ENCODE measurements at places on chromosomes 11 and 22.

DNA sequence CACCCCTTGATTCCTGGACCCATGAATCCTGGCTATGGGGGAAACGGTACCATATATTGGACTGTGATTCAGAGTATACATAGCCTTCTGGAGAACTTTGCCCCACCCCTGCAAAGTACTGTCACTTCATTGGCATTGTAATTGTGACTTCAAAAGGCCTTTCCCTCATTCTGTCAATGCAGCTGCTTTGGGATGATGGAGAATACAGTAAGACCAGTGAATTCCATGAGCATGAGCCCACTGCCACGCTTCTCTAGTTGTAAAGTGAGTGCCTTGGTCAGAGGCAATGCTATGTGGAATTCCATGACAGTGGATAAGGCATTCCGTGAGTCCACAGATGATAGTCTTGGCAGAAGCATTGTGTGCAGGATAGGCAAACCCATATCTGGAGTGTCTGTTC lies 25.7 kb upstream of the MSANTD2 start:
- no peak for DNase-seq

GRCh38 chr11:46599340-46600193 lies 5.7 kb upstream of the AMBRA1 start:
- no peak for DNase-seq

GRCh38 chr11:76559346-76559745 lies 111.2 kb downstream of the LRRC32 start:
- no peak for DNase-seq

GRCh38 chr22:48071828-48072227 lies 1309.4 kb downstream of the TBC1D22A start:
- DNase-seq, result no peak

DNA sequence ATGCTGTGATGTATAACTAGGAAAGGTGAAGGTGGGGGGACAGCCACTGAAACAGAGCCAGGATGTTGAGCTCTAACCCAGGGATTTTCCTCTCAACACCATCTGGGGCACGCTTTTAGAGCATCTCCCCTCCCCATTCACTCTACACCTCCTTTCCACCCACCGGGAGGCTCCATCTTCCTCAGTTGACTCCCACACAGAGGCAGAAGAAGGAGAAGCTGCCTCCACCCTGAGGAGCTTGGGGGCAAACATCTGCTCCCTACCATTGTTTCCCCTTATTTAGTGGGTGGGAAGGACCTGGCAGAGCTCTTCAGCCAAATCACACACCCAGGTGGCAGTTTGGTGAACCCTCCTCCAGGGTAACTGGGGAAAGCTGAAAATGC lies 50.0 kb upstream of the ADA2 start:
- DNase-seq, result no peak

DNA sequence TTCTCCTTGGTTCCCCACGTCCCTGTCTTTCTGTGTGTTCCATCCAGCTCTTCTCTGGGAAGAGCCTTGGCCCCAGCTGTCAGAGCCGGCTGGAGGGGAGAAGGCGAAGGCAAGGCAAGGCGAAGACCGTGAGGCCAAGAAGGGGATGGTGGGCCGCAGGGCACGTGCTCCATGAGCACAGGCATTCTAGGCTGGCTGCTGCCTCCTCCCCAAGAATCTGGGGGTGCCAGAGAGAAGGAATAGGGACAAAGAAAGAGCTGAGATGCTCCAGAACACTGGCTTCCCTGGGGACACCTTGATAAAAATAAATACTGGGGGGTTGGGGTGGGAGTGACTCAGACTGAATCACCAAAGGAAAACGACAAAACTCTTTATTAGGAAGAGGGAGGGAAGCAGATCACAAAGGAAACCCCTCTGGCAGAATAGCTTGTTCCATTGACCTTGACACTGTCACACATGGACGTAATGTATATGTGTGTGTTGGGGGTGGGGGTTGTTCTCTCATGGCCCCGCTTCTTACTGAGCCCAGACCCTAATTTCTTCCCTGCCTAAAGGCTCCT lies 52.5 kb downstream of the NECTIN1 start:
- DNase-seq, result no peak

DNA sequence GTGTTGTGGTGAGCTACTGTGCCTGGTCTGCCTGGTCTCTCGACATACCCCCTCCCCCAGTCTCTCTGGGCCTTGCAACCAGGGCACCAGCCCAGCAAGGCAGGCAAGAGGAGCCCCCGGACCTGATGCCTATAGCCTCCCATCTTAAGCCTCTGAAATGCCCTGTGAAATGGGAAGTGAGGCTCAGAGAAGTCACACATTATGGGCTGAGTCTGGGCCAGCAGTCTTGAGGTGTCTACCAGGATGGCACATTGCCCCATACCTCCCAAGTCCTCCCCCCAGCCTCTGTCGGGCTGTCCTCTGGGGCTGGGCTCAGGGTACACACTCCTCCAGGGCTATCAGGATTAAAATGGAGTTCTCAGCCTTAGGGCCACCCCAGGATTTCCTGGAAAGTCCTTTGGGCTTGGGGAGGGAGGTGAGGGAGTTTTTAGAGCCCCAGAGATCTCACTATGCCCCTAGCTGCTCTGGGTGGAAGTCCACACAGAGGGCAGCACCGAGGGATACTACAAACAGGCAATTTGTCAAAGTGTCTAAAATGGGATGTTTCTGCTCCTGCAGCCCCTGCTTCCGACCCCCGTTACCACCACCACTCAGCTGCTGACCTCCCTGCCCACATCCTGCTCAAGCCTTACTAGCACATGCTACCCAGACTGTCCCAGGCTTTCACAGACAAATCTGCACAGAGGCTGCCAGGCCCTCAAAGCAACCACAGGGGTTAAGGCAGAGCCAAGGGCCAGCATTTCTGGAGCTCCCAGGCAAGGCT lies 3.1 kb upstream of the SH3BP1 start:
- no peak for DNase-seq

DNA sequence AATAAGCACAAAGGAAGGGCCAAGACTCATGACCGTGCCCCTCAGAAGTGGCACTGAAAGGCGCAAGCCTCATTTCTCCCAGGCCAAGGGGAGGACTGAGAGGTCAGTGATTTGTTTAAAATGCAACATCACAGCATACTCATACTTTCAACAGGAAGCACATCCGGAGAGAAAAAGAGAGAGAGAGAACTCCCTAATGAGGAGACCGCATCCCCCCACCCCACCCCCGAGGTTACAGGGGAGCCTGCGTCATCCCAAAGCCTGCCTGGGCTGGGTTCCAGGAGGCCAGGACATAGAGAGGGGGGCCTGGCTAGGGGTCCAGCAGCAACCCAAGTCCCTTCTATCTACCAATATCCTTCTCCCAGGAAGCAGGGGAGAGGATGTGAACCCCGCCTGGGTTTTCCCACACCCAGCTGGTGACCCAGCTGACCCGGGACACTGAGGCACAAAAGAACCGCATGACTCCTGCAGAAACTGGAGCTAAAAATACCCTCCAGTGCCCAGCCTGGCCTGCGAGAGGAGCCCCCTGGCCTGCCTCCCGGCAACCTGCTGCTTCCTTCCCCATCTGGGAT lies 3.8 kb downstream of the CSNK1E start:
- no peak for DNase-seq

GRCh38 chr22:20107471-20107901 lies 8.4 kb upstream of the RANBP1 start:
- no peak for DNase-seq

DNA sequence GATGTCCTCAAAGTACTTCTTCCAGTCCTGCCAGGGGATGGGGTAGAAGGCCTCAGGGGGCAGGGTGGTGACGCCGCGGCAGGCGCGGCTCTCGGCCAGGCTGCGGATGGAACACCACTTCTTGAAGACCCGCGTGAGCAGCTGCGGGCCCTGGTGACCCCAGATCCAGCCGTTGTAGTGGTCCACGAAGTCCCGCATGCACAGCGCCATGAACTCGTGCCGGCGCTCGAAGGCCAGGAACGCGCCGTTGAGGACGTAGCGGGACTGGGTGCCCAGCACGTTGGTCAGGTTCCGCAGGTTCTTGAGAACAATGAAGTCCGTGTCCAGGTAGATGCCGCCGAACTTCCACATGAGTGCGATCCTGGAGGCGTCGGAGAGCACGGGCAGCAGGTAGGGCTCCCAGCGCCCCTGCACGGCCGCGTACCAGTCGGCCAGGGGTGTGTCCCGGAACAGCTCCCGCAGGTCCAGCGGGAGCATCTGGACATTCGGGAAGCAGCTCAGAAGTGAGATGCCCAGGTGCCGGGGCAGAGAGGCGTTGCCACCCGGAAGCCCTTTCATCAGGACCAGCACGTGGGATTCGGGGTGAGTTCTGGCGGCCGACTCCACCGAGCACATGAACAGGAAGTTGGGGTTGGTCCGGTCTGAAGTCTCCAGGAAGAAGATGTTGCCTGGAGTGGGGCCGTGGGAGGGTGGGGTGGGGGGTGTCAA lies 27.5 kb downstream of the A4GALT start:
- DNase-seq, result no peak

DNA sequence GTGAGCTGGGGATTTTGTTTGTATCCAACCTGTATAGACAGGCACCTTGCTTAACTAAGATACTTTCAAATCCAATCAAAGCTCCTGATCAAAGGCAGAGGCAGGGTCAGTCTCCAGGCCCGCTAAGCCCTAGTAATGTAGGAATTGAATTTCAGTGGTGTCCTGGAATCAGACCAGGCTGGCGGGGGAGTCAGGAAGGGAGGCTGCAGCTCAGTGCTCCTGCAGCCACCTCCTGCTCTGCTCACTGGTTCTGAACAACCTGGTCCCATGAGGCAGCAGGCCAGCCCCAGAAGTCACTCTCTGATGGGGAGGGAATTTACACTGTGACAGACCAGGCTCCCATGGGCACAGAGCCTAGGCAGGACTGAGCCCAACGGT lies 38.5 kb upstream of the GALNT18 start:
- no peak for DNase-seq

GRCh38 chr11:111447931-111448330 lies 64.3 kb downstream of the BTG4 start:
- DNase-seq, result no peak

Data from stimulated activated CD4-positive, alpha-beta T cell treated with anti-CD3 and anti-CD28 coated beads, Interleukin-4, amount 100 ng/mL, for 1 hour (primary cell).